DMS 273 treated with DMSO at 0.1 percent for 48 hours (cell line): ENCODE measurements at places on chromosomes 1 and 21.

- DNase-seq: no peak
Observed at GRCh38 chr1:41461790-41462679, 22.4 kb downstream of the EDN2 start.

DNA sequence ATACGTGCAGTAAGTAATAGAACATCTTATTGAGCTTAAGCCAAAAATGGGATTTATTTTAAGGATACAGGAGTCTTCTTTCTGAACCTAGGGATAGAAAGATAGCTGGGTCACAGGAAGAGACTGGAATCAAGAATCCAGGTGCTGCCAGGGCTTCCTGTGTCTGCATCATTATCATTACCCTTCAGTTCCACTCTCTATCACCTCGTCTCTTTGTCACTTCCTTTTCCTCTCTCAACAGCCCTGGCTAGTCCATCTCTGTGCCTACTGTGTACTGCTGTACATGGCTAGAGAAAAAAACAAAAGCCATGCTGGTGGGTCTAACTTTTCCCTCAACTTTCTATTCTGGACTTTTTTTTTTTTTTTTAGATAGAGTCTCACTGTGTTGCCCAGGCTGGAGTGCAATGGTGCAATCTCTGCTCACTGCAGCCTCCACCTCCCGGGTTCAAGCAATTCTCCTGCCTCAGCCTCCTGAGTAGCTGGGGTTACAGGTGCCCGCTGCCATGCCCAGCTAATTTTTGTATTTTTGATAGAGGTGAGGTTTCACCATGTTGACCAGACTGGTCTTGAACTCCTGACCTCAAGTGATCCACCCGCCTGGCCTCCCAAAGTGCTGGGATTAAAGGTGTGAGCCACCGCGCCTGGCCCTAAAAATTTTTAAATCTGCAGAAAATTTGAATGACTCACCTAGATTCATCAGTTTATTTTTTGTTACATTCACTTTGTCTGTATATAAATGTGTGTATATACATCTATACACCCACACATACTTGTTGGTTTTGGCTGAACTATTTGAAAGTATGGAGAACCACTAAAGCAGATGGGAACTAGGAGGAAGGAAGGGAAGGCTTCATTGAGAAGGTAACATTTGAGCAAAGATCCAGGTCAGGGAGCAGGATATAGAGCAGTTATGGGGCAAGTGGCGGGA lies 31.9 kb downstream of the UBE4B start:
- no peak for DNase-seq

DNA sequence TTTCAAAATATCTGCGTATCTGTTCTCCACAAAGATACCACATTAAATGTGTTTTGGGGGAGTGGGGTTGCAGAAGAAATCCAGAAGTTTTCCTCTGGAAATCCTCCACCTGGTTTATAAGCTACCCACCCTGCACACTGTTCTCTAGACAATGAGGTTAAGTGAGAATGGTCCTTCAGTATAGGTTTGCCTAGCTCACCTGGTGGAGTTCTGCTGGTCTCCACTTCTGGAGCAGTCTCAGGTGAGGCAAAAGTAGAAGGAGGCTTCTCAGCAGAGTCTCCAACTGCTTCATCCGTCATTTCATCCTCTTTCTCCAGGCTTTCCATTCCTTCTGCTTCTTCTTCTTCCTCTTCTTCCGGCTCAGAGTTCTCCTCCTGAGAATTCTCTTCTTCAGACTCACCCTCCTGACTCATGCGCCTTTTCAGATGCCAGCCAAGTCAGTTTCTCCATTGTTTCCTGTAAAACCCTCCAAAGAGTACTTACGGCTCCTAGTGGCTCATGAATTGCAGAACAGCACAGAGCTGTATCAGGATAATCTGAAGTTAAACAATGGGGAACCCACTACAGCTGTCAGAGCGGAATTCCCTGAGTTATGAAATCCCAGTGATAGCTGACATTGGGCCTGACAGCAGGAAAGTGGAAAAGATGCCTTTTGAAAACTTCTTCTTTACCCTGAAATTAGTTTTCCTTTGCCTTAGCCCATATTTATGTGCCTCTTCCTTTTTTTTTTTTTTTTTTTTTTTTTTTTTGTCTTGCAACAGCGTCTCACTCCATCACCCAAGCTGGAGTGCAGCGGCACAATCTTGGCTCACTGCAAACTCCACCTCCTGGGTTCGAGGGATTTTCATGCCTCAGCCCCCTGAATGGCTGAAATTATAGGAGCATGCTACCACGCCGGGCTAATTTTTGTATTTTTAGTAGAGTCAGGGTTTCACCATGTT lies 38.5 kb downstream of the MSTO1 start:
- no peak for DNase-seq

- peak; percentile 13 for DNase-seq
Observed at GRCh38 chr1:29703596-29704370, 467.5 kb downstream of the PTPRU start.

GRCh38 chr1:48055876-48056764 lies 58.9 kb upstream of the TRABD2B start:
- DNase-seq: no peak

- no peak for DNase-seq
Observed at GRCh38 chr1:229094476-229095311, 176.2 kb upstream of the RAB4A start.

- no peak for DNase-seq
Observed at GRCh38 chr1:31503570-31503969, 72.7 kb upstream of the TINAGL1 start.

GRCh38 chr1:27552911-27553420 lies 51.0 kb downstream of the AHDC1 start:
- no peak for DNase-seq

DNA sequence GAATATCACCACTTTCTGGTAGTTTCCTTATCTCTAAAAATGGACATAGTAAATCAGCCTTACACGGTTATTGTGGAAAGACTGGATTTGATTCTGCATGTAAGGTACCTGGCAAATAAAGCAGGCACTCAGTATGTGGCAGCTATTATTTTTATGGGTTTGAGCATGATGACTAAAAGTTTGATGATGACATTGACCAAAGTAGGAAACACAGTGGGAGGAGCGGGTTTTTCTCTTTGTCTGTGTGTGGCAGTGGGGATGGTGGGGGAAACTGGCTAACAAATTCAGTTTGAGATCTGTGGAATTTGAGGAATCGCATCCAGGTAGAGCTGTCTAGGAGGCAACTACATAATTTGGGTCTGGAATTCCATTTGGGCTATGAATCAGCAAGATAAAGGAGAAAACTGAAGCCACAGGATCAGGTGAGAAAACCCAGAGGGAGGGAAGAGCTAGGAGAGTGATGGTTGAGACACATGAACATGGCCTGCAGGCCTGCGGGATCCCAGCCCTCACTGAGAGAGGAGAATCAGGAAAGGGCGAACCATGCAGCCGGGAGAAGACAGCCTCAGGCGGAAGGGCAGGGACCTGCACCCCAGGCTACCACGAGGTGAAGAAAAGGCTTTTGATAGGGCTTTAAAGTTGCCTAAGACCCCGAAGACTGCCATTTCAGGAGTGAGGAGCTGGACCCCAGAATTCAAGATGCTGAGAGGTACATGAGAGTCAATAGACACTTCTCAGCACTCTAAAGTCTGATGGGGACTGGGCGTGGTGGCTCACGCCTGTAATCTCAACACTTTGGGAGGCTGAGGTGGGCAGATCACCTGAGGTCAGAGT lies 52.2 kb downstream of the MEF2D start:
- no peak for DNase-seq

GRCh38 chr1:167617153-167618147 lies 12.6 kb upstream of the RCSD1 start:
- no peak for DNase-seq

DNA sequence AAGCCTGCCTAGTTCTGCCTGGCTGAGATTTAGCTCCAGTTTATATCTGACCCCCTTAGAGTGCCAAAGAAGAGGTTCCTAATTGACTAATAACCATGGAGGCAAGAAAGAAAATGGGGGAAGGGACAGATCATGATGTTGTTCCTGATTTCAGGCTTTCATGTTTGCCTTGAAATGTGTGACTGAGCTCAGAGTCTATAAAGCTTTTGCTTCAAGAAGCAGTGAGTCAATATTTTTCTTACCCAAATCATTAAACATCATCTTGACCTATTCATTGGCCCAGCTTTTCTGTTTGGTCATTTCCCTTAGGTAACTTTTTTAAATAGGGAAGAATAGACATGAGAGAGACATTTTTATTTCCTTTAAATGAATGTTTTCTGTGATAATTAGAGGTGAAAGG lies 55.9 kb downstream of the HHAT start:
- no peak for DNase-seq

- no peak for DNase-seq
Observed at GRCh38 chr1:86197206-86197855, 40.8 kb upstream of the COL24A1 start.

- DNase-seq: peak; percentile 70
Observed at GRCh38 chr1:21534674-21535378, 25.6 kb downstream of the ALPL start.

GRCh38 chr1:247324923-247325322 lies 6.7 kb downstream of the ZNF496 start:
- no peak for DNase-seq

DNA sequence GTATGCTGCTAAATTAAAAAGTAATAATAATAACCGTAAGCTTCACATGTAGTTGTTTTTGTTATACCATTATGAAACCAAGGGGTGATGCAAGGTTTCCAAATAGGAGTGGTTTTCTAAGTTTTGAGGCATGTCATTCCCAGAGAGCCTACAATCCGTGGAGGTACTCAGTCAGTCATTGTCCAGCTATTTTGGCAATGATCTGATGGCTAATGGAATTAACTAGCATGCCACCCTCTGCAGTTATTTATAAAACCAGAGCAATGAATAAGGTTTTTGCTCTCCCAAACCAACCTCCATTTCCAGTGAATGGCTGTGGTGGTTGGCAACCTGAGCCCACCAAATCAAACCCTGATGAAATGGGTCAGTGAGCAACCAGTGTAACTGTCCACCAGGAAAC lies 106.4 kb downstream of the TBX15 start:
- DNase-seq: no peak

DNA sequence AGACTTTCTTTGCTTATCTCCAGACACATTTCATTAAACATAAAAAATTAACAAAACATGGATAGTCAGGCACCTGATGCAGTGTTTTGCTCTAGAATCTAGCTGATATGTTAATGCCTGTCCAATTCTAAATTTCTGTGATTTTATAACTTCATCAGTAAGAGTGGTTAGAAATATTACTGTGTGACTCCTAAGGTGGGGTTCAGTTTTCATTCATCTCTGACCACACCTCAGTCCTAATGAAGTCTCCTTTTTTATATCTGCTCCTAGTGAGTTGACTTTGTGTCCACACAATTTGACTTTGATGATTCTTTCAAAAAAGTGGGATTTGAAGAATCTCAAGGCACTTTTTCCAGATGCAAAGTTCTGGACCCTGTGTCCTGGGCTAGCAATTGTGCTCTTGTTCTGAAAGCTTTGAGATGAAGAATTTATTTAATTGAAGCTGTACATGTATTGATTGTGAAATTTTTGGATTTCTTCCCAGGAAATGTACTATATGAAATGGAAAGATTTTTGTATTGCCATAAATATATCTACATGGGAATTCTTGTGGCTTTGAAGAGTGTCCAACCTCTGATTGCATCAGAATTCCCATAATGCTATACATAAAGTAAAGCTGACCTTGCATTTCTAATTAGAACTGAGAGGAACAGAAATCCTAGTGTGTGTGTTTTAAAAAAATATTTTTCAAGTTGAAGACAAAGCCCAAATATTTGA lies 111.2 kb downstream of the GIPC2 start:
- no peak for DNase-seq

- no peak for DNase-seq
Observed at GRCh38 chr1:116224561-116224960, 113.4 kb downstream of the MAB21L3 start.

DNA sequence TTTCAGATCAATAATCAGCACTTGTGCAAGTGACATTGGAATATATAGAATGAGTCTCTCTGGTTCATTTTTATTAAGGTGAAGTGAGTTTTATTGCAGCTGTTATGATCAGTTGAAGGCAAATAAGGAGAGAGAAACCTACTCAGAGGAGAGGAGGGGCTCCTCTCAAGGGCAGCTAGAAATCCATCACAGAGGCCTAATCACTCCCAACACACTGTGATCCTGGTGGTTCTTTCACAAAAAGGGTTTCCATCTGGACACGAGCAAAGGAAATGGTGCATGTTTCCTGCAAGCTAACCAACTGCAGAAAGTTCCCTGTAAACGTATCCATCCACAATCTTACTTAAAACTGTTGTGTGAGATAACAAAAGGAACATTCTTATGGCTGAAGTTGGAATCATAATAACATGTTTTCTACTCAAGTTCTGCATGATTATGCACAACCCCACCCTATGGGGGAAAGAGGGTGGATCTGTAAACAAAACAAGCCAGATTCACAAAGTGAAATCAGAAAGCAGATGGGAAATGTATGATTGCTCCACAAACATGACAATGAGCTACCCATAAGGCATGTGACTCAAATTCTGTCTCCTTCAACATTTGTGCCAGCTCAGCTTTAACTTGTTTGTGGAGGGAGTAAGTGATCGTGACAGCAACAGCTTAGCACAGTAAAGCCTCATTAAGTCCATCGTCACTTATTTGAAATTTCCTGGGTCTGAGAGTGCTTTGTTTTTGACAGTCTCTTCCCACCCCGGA lies 141.2 kb upstream of the ST6GALNAC5 start:
- DNase-seq: no peak

DNA sequence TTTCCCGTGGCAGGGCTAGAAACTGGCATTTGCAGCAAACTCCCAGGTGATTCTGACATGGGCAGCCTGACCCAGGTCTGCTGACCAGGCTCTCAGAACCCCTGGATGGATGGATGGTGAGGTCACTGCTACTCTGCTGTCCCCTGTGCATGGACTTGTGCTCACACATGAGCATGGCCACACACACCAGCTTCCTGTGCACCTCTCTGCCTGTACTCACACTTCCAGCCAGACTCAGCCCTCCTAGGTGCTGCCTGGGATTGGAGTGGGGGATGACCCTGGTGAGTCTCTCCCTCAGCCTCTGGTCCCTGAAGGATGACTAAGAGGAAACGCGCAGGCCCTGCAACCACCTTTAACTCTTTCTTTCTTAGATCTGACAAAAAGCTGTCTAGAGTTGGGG lies 361.1 kb downstream of the HHAT start:
- no peak for DNase-seq

DNA sequence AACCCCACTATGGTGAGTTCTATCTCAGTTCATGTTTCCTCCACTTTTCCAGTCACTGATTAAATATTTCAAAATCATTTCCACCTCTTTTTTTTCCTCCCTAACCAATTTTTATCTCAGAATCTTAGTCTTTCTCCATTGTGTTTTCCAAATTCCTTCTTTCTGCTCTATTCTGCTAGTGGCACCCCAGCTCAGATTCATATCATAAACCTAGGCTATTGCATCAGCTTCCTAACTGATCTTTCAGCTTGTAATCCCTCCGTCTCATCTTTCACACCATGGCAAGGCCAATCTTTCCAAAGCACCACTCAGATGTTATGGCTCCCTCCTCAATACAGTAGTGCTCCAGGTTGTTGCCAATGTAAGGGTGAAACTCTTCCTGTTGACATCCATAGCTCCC lies 631.9 kb downstream of the PLPP3 start:
- DNase-seq: no peak

DNA sequence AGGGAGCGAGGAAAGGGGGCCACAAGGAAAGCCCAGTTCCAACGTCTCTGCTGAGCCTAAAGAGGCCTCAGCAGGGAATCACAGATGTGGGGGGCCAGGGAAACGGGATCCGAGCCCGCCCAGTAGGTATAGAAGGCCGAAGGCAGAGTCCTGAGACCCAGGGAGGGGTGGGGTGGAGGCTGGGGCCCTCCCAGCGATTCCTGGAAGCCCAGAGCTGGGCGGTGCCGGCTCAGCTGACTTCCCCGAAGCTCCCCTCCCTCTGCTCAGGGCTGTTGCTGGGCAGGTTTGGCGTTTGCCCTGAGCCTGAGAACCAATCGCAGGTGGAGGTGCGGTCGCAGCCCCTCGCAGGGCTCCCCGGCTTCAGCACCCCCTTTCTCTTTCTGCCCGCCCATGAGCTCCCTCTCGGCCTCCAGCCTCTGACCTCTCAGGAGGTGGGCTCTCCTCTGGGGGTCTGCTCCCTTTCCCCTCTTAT lies 12.8 kb downstream of the ADAMTSL4 start:
- DNase-seq: peak; percentile 100
